ENCODE measurements at places on chromosomes 2 and 18.

- H3K27ac ChIP-seq: peak overlapping the region; percentile 79
- H3K36me3 ChIP-seq: no peaks in the 10 kb centered on the region
- DNase-seq: no peak
- H3K4me1 ChIP-seq: peaks cover 34% of the 10 kb centered on the region
Observed at GRCh38 chr2:25315316-25315680, 26.4 kb downstream of the DNMT3A start.

- no peak overlapping the region for H3K27ac ChIP-seq
- peaks cover 10% of the 10 kb centered on the region for H3K4me1 ChIP-seq
- DNase-seq: no peak
- H3K27me3 ChIP-seq: no peaks in the 10 kb centered on the region
Observed at GRCh38 chr2:160418853-160419252, 74.8 kb downstream of the RBMS1 start.

DNA sequence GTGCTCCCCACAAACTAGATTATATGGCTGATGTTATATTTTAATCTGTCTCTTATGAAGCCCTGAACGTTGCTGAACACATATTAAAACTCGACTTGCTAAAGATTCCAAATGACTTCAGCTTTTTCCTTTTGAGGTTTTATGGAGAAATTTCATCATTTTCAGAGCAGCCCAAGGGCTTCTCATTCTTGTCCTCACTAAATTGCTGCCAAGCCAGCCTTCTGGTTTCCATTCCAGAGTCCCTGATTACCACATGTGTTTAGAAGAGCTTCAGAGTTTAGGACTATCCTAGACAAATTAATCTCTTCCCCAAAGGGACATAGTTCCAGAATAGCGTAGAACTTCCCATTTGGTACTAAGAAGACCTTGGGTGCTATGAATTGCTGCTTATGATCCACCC is 77.8 kb upstream of the CCDC195 start:
- H3K27ac ChIP-seq: no peak overlapping the region
- no peaks in the 10 kb centered on the region for H3K4me1 ChIP-seq
- no peaks in the 10 kb centered on the region for H3K27me3 ChIP-seq
- peaks cover 84% of the 10 kb centered on the region for H3K36me3 ChIP-seq

- H3K27me3 ChIP-seq: no peaks in the 10 kb centered on the region
- H3K27ac ChIP-seq: no peak overlapping the region
- H3K4me1 ChIP-seq: peaks cover 4% of the 10 kb centered on the region
- H3K36me3 ChIP-seq: no peaks in the 10 kb centered on the region
- no peak overlapping the region for H3K4me3 ChIP-seq
Observed at GRCh38 chr2:102253753-102254150, 57.6 kb upstream of the IL1RL1 start.

- no peak overlapping the region for H3K4me3 ChIP-seq
- peaks cover 3% of the 10 kb centered on the region for H3K27me3 ChIP-seq
- no peak overlapping the region for H3K27ac ChIP-seq
- H3K36me3 ChIP-seq: no peaks in the 10 kb centered on the region
- H3K4me1 ChIP-seq: no peaks in the 10 kb centered on the region
Observed at GRCh38 chr2:47195148-47195547, 40.0 kb upstream of the STPG4 start.

GRCh38 chr2:46632349-46632748 is 153.0 kb downstream of the TMEM247 start:
- H3K27ac ChIP-seq: no peak overlapping the region
- DNase-seq: peak; percentile 17
- no peak overlapping the region for H3K4me3 ChIP-seq
- H3K27me3 ChIP-seq: no peaks in the 10 kb centered on the region

DNA sequence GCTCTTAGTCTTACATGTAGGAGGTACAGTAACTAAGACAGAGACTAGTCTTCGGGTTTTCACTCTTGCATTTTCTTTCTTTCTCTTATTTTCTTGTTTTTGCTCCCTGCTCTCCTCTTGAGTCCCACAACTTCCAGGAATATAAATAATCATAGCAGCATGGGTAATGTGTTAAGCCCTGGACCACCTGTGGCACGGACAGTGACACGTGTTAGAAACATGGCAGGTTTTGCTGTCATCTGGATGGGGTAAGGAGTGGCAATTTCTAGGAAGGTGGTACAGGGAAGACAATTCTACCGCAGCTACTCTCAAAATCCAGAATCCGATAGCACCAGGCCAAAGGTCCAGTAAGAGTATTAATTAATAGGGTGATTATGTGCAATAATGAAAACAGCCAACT is 237.5 kb upstream of the FAM98A start:
- no peaks in the 10 kb centered on the region for H3K4me1 ChIP-seq
- H3K27ac ChIP-seq: no peak overlapping the region
- H3K36me3 ChIP-seq: no peaks in the 10 kb centered on the region
- no peak overlapping the region for H3K4me3 ChIP-seq
- no peak for DNase-seq

- DNase-seq: peak; percentile 85
- peaks cover 24% of the 10 kb centered on the region for H3K4me1 ChIP-seq
- H3K27me3 ChIP-seq: no peaks in the 10 kb centered on the region
- peak overlapping the region; percentile 43 for H3K4me3 ChIP-seq
- no peaks in the 10 kb centered on the region for H3K36me3 ChIP-seq
Observed at GRCh38 chr2:84694088-84694622, 177.9 kb downstream of the DNAH6 start.

DNA sequence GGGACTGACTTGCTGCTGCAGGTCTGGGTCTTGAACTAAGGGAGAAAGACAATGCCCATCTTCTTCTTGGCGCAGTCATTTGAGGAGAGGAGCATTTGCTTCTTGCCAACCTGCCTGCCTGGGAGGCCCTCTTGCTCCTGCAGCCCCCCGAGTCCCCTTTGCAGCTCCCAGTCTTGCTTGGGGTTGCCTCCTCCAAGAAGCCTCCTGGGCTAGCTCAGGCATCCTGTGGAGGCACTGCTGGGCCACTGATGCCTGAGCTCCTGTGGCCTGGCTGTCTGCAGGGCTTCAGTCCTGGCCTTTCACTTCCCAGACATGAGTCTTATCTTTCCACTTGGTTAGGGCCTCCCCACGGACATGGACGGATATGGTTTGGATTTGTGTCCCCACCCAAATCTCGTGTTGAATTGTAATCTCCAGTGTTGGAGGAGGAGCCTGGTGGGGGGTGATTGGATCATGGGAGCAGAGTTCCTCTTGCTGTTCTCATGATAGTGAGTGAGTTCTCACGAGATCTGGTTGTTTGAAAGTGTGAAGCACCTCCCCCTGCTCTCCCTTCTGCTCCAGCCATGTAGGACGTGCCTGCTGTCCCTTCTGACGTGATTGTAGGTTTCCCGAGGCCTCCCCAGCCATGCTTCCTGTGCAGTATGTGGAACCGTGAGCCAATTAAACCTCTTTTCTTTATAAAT is 17.3 kb downstream of the HPCAL1 start:
- no peaks in the 10 kb centered on the region for H3K4me1 ChIP-seq
- DNase-seq: no peak
- H3K4me3 ChIP-seq: no peak overlapping the region
- no peaks in the 10 kb centered on the region for H3K27me3 ChIP-seq
- H3K36me3 ChIP-seq: no peaks in the 10 kb centered on the region

GRCh38 chr2:110678457-110679336 is 834 bp upstream of the BUB1 start:
- no peak for DNase-seq
- H3K27ac ChIP-seq: peak overlapping the region; percentile 73
- peak overlapping the region; percentile 87 for H3K4me3 ChIP-seq
- H3K27me3 ChIP-seq: no peaks in the 10 kb centered on the region
- no peaks in the 10 kb centered on the region for H3K4me1 ChIP-seq
- H3K36me3 ChIP-seq: no peaks in the 10 kb centered on the region

- H3K27ac ChIP-seq: peak overlapping the region; percentile 98
- H3K4me3 ChIP-seq: peak overlapping the region; percentile 68
- H3K36me3 ChIP-seq: peaks cover 7% of the 10 kb centered on the region
- H3K4me1 ChIP-seq: peaks cover 26% of the 10 kb centered on the region
- H3K27me3 ChIP-seq: no peaks in the 10 kb centered on the region
Observed at GRCh38 chr2:61535449-61535848, 2.7 kb downstream of the XPO1 start.

DNA sequence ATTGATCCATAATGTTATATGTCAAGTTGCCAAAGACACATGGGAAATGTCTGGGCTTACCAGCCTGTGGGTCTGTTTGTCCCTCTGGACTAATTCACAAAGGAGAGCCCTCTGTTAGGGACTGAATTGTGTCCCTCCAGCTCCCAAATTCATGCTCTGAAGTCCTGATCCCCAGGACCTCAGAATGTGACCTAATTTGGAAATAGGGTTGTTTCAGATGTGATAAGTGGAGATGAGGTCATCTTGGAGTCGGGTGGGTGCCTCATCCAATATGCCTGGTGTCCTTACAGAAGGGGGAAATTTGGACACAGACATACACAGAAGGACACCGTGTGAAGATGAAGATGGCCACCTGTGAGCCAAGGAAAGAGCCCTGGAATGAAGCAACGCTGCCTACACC is 41.4 kb upstream of the ROCK2 start:
- no peaks in the 10 kb centered on the region for H3K36me3 ChIP-seq
- H3K27ac ChIP-seq: no peak overlapping the region
- H3K4me3 ChIP-seq: no peak overlapping the region
- DNase-seq: no peak
- H3K27me3 ChIP-seq: no peaks in the 10 kb centered on the region
- no peaks in the 10 kb centered on the region for H3K4me1 ChIP-seq

- no peak overlapping the region for H3K27ac ChIP-seq
- no peaks in the 10 kb centered on the region for H3K4me1 ChIP-seq
- no peak overlapping the region for H3K4me3 ChIP-seq
- H3K36me3 ChIP-seq: no peaks in the 10 kb centered on the region
- no peaks in the 10 kb centered on the region for H3K27me3 ChIP-seq
Observed at GRCh38 chr2:100526868-100527267, 35.9 kb upstream of the PDCL3 start.

- no peak for DNase-seq
- no peaks in the 10 kb centered on the region for H3K36me3 ChIP-seq
- H3K27me3 ChIP-seq: no peaks in the 10 kb centered on the region
- peaks cover 48% of the 10 kb centered on the region for H3K4me1 ChIP-seq
Observed at GRCh38 chr2:203761121-203761520, 54.7 kb downstream of the CD28 start.

- no peaks in the 10 kb centered on the region for H3K36me3 ChIP-seq
- no peak for DNase-seq
- no peaks in the 10 kb centered on the region for H3K4me1 ChIP-seq
- H3K4me3 ChIP-seq: no peak overlapping the region
- H3K27ac ChIP-seq: no peak overlapping the region
- no peaks in the 10 kb centered on the region for H3K27me3 ChIP-seq
Observed at GRCh38 chr2:71686781-71687180, 233.4 kb downstream of the DYSF start.

GRCh38 chr2:177078416-177078815 is 134.2 kb upstream of the HNRNPA3 start:
- no peak for DNase-seq
- no peaks in the 10 kb centered on the region for H3K27me3 ChIP-seq
- H3K4me3 ChIP-seq: no peak overlapping the region
- no peaks in the 10 kb centered on the region for H3K4me1 ChIP-seq
- no peak overlapping the region for H3K27ac ChIP-seq
- no peaks in the 10 kb centered on the region for H3K36me3 ChIP-seq
